NCI-H1092 treated with DMSO at 0.1 percent for 48 hours (cell line): ENCODE measurements at places on chromosomes 7 and 10.
A peak's percentile ranks its signal among the peaks of the same experiment; 100 is the strongest.

GRCh38 chr10:70619271-70620019 lies 16.9 kb upstream of the PRF1 start:
- DNase-seq = peak; percentile 11

DNA sequence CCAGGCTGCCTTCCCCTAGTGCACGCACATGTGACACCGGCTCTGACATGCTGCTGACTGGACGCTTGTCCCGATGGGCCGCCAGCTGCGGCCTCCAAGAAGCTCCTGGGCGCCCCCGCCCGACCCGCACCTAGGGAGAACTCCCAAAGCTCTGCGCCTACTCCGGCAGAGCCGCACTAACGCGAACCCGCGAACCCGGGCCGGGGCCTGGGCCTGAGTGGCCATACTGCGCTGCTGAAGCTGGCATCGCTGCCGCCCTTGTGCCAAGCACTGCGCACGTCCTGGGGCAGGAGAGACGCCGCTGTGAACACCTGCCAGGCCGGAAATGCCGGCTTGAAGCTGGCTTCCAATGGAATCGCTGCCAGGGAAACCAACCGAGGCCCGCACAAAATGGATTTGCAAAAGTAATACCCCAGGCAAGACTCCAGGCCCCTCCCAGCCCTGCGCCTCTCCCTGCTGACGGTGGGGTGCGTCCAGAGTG lies 85.1 kb downstream of the WASHC2A start:
- no peak for DNase-seq

DNA sequence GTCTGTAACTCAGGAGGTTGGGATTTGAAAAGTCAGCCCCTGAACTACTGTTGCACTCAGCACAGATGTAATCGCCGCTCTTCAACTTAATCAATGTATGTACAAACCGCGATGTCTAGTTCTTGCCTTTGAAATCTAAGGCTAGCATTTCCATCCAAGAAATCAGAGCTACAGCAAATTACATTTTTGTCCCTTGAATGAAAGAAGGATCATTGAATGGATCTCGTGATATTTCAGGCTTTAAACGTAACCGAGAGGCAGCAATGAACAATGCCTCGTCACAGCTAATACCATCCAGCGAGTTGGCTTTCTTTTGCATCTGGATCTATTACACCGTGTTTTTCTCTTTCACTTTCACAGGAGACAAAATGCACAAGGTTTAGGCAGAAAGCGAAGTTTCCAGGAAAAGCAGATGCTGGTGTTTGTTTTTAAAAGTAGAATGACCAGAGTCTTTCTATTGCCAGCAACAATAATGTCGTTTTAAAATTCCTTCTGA lies 5.5 kb downstream of the SKIDA1 start:
- DNase-seq = peak; percentile 68

GRCh38 chr7:72710983-72711382 lies 117.0 kb downstream of the TYW1B start:
- no peak for DNase-seq

GRCh38 chr10:130432271-130432670 lies 296.1 kb downstream of the GLRX3 start:
- DNase-seq = no peak

DNA sequence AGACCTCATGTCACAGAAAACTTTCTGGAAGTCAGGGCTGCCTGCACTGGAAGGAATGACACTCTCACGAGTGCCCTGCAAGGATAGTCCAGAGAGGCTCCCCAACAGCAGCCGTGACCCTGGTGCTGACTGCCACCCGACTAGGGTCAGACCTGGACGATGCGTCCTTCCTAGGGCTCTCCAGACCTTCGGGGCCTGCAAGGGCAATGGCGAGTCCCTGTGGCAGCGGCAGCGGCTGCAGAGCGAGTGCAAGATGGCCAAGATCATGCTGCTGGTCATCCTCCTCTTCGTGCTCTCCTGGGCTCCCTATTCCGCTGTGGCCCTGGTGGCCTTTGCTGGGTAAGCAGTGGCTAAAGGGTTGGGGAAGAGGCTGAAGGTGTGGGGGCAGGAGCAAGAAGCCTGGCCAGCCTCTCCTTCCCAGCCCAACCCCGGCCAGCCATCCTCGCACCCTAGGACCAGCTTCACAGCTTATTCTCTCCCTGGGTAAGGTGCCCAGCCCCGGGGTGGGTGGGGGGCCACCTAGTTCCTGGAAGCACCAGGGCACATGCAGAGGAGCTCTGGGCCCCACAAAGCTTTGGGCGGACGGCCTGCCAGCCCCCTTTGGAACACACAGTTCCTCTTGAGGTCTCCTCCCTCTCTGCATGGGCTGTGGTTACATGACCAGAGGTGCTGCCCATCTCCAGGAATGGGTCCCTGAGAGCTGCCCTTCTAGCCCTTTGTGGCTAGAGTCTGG lies 5.5 kb downstream of the OPN4 start:
- DNase-seq = no peak

DNA sequence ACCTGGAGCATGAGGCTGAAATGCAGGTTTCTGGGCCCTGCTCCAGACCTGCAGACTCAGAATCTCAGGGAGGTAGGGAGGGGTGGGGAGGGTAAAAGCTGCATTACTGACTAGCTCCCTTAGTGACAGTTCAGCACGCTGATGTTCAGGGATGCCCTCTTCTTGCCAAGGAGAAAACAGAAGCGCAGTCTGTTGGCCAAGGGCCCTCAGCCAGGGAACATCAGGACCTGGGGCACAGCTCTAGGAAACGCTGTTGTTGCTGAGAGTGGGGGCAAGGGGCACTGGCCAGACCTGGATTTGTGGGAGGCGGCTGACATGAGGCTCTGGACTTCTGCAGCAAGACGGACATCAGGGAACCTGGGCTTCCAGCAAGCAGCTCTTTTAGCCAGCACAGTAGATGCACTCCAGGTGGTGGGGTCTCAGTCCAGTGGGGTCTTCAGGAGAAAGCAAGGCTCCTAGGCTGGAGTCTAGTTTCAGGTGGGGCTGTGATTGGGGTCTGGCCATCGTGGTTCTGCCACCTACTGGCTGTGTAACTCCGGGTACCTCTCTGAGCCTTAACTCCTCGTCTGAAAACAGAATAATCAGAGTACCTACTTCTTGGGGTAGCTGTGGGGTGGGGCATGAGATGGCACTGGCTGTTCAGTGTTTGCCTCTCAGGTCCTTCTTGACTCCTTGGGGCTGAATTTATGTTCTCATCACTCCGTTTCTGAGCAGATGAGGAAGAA lies 72.9 kb upstream of the PRLHR start:
- DNase-seq = no peak

DNA sequence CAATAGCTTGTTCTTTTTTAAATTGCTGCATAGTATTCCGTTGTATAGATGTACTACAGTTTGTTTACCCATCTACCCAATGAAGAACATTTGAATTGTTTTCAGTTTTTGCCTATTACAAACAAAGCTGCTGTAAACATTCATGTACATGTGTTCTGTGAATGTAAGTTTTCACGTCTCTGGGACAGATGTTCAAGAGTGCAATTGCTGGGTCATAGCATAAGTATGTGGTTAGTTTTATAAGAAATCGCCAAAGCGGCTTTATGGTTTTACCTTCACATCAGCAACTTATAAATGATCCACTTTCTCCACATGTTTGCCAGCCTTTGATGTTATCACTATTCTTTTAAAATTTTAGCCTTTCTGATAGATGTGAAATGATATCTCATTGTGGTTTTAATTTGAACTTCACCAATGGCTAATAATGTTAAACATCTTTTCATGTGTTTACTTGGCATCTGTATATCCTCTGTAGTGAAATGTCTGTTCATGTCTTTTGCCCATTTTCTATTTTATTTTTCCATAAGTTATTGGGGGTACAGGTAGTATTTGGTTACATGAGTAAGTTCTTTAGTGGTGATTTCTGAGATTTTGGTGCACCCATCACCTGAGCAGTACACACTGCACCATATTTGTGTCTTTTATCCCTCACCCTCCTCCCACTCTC lies 73.5 kb downstream of the TBXAS1 start:
- DNase-seq = no peak
